ENCODE measurements at places on chromosomes 16 and 17. TPM values are rescaled to one million over a fixed set of nuclear protein-coding genes. Genes with fewer than 3 reads are reported as not detected.

METTL23 gene
- total RNA-seq: 31.6 TPM

HAS3 gene
- 15.5 TPM for total RNA-seq

SLC16A5 gene
- 35.6 TPM for total RNA-seq

SDR42E1 gene
- total RNA-seq: 17.9 TPM

ST6GALNAC2 gene
- total RNA-seq: 3.5 TPM

MMP28 gene
- 0.52 TPM for total RNA-seq

CD300H gene
- not detected for total RNA-seq

HCRT gene
- total RNA-seq: not detected

SEPTIN12 gene
- not detected for total RNA-seq

CACNA1H gene
- 1.0 TPM for total RNA-seq

KRT20 gene
- not detected for total RNA-seq

FHOD1 gene
- total RNA-seq: 5.4 TPM

MT4 gene
- total RNA-seq: not detected
